ENCODE measurements at places on chromosomes 3 and 15. TPM values are rescaled to one million over a fixed set of nuclear protein-coding genes. Genes with fewer than 3 reads are reported as not detected.

PDCD10 gene
- total RNA-seq, result 146 TPM

GRCh38 chr3:3443482-3443881 lies 264.0 kb upstream of the CRBN start:
- DNase-seq, result no peak

DNA sequence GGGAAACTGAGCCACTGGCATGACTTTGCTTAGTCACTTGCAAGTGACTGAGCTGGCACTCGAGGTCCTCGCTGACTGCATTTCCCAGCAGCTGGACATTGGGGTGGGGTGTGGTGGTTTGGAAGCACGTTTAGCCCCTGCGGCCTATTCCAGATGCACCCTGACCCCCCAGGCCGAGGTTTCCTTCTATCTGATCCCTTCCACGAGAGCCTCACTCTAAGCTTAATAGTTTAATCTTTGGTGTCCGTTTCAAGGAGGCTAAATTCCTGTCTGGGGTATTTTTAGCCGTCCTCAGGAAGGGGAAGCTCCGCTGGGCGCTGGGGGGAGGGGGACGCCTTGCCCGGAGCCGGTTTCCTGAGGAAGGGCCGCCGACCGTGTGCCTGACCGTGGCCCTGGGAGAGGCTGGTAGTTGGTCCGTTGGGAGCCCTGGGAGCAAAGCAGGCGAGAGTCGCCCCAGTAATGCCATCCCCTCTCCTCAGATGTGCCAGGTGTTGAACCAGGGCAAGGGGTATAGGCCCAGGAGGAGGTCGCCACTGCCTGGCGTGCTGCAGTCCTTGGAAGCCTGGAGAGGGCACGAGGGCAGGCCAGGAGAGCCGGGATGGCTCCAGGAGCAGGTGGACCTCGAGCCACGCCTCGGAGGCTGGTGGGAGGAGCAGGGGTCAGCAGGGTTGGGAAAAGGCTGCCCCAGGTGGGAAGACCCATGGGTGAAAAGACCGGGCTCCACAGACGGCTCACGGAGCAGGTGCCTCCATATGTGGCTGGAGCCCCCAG lies 37.2 kb downstream of the IDH2 start:
- DNase-seq, result no peak

DNA sequence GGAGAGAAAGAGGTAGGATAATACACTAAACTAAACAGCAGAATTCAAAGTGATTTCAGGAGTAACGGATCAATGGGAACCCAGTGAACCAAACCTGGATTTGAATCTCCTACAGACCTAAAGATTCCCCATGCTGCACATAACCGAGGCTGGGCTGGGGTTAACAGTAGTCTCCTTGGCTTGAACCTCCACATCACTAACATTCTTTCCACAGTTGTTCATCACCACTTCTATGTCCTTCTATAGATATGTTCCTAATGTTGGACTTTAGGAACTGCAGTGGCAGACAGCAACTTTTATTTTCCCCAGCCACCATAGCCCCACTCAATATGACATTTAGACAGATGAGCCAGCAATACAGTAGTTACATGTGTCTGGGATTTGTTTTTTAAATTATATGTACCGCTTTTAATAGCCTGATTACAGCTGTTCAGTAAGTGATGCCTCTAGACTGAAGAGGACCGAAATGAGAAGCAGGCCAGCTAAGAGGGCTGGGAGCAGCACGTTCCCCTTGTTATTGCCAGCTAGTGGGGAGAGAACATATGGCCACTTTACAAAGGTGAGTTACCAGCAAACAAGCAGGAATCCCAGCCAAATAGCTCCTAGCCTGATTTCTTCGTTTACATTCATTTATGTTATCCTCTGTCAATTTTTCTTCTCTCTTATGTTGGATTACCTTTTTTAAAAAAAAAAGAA lies 472.6 kb upstream of the CDIN1 start:
- DNase-seq, result no peak

DNA sequence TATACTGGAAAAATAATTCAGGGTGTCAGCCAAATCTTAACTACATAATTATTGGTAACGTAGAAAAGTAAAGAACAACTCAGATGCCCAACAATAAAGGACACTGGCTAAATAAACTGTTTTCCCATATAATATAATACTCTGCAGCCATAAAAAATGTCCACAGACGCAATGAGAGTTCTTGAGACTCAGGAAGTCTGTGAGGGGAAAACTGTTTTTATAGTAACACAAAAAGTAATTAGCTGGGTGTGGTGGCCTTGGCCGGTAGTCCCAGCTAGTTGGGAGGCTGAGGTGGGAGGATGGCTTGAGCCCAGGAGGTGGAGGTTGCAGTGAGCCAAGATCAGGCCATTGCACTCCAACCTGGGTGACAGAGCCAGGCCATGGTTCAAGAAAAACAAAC lies 5.5 kb upstream of the UBR1 start:
- no peak for DNase-seq
